ENCODE measurements at places on chromosomes 6 and 20.
A peak's percentile ranks its signal among the peaks of the same experiment; 100 is the strongest.

GRCh38 chr20:40953416-40953815, 75.2 kb upstream of the TOP1 start:
- no peak for DNase-seq

GRCh38 chr20:31866221-31866620, 4.1 kb downstream of the DUSP15 start:
- DNase-seq = no peak

GRCh38 chr6:85417336-85417735, 32.5 kb upstream of the NT5E start:
- no peak for DNase-seq

- DNase-seq = no peak
Measured at GRCh38 chr20:23011008-23011721, 23.9 kb upstream of the SSTR4 start.

DNA sequence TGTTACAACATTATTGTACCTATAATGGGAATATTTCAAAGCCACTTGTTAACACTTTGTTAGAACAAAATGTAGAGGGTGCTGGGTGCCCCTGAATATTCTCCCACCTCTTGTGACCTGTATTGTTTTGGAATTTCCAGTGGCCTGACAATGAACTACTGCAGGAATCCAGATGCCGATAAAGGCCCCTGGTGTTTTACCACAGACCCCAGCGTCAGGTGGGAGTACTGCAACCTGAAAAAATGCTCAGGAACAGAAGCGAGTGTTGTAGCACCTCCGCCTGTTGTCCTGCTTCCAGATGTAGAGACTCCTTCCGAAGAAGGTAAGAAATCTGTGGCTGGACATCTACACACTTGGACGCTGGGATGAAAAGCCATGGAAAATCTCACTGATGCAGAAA, 28.9 kb downstream of the PLG start:
- DNase-seq = no peak

- no peak for DNase-seq
Measured at GRCh38 chr20:16810216-16810615, 62.1 kb downstream of the OTOR start.

GRCh38 chr20:63572788-63573646, 1.0 kb downstream of the HELZ2 start:
- DNase-seq = no peak

- no peak for DNase-seq
Measured at GRCh38 chr6:99739526-99739925, 132.9 kb downstream of the PRDM13 start.

GRCh38 chr6:71459162-71459561, 170.6 kb downstream of the OGFRL1 start:
- DNase-seq = no peak

DNA sequence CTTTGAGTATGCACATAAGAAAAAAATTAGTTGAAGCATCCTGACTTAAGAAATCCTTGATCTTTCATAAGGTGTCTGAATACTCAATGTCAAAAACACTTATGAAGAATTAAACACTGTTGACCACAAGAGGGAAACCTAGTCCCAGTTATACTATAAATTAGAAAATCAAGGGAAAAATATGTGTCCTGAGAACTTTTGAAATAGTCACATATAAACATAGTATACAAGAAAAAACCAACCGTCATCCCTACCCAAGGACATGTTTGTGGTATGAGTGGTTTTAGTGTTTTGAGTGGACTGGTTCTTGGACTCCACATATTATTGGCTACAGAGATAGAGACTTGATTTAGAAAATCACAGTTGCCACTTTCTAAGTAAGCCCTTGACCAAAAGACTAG, 7.6 kb upstream of the HLA-DRA start:
- no peak for DNase-seq

DNA sequence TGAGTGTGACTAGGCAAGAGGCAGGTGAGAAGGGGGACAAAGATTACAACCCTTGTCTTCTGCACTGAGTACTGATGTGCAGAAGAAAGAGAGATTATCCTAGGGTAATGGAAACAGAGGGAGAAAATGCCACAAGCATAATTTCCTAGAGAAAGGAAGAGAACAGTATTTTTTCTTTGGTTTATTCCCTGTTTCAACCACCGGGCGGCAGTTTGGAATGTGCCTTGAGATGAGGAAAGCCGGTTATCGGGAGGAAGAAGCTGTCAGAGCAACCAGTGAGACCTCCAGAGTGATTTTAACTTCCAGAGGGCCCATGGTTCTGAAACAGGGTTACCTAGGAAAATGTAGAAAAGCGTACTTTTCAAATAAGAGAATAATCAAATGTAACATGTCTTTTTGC, 121.4 kb downstream of the REV3L start:
- DNase-seq = no peak

- peak; percentile 45 for DNase-seq
Measured at GRCh38 chr20:46013829-46014516, 5.3 kb downstream of the MMP9 start.

DNA sequence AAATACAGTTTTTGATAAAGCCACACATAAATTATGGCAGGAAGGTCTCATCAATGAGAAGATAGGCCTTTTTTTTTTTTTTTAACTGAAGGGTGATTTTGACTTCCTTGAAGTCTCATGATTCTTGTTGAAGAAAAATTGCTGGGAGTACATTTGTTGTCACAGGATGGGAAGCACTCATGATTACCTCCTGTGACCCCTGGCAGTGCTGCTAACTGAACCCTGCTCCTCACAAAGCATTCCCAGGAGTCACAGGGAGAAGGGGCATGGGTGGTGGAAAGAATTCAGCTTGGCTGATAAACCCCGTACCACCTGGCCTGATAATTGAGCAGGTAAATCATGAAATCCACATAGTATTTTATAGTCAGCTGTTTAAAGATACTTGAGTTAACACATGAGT, 86.9 kb downstream of the CD109 start:
- no peak for DNase-seq
